ENCODE measurements at places on chromosomes 5 and 9.

- no peak for DNase-seq
These were observed 8.5 kb downstream of the ANKS6 start for GRCh38 chr9:98787766-98788335.

DNA sequence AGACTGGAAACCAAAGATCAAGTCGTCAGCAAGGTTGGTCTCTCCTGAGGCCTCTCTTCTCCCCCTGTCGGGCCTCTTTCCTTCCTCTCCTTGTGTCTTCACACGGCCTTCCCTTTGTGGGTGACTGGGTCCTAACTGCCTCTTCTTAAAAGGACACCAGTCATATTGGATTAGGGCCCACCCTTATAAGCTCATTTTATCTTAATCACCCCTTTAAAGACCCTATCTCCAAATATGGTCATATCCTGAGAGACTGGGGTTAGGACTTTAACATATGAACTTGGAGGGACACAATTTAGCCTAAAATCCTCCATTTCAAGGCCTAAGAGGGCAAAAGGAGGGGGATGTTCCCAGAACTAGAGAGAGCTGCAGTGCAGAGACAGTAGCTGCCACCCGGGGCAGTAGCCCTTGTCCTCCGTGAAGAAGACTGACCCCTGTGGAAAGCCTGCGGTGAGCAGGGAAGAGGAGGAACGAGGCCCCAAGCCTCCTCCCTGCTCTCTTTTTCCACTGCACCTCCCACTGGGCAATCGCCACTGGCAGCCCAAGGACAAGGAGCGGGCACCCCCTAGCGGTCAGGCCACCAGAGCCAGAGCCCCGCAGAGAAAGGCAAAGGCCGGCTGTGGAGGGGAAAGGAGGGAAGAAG is 34.9 kb downstream of the CFAP90 start:
- DNase-seq, result peak; percentile 39

DNA sequence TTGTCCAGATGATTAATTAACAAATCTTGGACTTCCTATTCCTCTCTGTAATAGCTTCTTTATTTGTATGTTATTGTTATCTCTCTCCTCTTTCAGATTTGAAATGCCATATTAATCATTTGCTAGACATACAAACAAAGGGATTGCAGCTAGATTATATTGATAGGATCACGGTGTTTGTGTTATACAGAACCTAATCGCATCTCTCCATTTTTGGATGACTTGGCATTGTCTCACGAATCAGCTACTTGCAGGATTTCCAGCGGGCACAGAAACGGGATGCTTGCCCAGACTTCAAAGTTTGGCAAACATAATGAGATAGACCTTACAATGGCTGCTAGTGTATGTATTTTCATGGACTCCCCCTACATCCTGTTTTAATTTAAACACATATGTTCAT is 368.1 kb downstream of the TLE4 start:
- DNase-seq, result no peak

- no peak for DNase-seq
These were observed 566.2 kb upstream of the WWC1 start for GRCh38 chr5:167725264-167725663.

- DNase-seq, result peak; percentile 77
These were observed 19.8 kb downstream of the TRIP13 start for GRCh38 chr5:912280-913091.

DNA sequence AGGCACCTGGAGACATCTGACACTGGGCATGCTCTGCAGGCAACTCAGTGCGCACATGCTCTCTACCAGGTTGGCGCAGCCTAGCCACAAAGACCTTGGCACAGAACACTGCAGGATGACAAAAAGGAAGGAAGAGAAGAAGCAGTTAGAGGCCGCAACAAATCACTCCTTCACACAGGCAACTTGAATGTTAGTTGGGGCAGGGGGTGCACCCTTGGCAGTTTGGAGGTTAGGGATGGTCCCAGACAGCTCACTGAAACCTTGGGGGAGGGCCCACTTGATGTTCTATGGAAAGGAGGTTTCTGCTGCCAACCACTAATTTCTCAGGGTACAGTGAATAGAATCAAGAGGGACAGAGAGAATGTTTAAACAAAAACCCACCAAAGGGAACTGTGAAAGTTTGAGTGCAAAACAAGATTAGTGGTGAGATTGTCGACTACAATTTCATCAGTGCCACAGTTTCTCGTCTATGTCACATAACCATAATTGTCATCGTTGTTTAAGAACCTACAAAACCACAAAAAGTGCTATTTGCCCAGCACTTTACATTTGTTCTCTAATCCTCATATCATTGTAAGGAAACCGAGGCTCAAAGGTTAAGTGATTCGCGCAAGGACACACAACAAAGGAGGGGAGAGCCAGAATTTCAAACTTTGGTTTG is 48.7 kb downstream of the FBXW11 start:
- no peak for DNase-seq

DNA sequence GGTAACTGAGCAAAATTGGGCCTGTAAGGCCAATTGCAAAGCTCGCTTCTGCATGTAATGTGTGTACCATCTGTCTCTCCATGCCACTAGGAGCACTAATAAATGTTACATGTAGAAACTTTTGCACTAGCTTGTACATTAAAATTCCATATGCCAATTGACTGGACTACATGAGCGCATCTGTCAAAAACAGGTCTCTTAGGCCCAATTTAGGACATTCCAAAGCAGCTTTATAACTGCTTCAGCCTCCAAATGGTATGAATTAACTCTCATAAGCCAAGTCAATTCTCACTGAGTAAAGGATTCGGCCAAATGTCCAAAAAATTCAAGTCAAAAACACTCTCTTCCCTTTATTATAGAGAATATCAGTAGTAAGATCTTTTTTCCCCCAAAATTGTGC is 23.5 kb upstream of the FOXD1 start:
- no peak for DNase-seq

GRCh38 chr5:2433086-2433485 is 318.4 kb downstream of the IRX2 start:
- no peak for DNase-seq

GRCh38 chr5:181243018-181243563 is 615 bp downstream of the RACK1 start:
- DNase-seq, result no peak
